Stimulated activated naive B cell treated with anti-CD40 and anti-IgM and Interleukin-4, amounts not matched to agents 10 μg/mL and 1 μg/mL and 100 μg/mL, for 72 hours (primary cell): ENCODE measurements at places on chromosomes 7 and 10.
A peak's percentile ranks its signal among the peaks of the same experiment; 100 is the strongest.

DNA sequence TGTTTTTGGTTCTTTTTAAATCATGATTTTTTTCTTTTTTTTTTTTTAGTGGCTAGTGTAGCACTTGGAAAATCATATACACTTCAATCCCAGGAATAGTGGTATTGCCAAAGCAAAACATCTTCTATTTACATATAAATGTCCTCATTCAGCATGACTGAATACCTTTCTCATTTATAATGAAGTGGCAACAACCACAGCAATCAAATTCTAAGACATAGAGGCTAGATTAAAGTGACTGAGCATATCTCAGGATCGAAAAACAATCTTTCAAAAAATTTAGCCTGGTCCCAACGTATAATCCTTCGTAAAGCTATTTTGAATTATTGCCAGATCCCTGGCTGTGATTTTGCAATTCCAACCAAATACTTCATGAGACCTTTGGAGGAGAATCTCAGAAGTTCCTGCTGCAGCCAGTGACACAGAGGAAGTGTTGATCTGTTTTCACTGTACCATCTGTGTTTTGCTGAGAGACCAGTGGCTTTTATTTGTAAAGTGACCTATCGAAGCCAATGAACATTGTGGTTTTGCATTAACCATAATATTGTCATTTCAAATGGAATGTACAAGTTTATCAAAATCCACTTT is 29.8 kb upstream of the SP8 start:
- no peaks in the 10 kb centered on the region for H3K27me3 ChIP-seq
- no peak overlapping the region for H3K27ac ChIP-seq
- no peak overlapping the region for H3K4me3 ChIP-seq
- DNase-seq: no peak
- H3K36me3 ChIP-seq: no peaks in the 10 kb centered on the region

DNA sequence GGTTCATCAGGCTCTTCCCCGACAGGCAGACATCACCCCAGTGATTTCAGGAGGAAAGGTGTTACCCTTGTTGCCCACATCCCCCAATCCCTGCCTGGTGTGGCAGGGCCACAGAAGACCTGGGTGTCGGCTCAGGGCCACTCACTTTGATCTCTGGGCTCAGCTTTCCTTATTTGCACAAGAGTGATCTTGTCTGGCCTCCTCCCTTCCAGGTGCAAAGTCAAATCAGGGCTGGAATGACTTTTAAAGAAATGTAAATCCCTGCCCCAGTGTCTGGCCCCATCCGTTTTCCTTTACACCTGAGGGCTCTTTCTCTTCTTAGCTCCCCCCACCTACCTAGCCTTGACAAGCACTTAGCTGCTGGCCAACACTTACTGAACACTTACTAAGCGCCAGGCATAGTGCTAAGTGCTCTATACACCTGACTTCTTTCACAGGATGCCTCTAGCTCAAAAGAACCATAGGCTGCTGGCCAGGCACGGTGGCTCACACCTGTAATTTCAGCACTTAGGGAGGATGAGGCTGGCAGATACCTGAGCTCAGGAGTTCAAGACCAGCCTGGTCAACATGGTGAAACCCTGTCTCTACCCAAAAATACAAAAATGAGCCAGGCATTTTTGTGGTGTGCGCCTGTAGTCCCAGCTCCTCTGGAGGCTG is 979 bp upstream of the NODAL start:
- H3K27ac ChIP-seq: no peak overlapping the region
- no peaks in the 10 kb centered on the region for H3K36me3 ChIP-seq
- no peak for DNase-seq
- H3K4me3 ChIP-seq: no peak overlapping the region
- H3K27me3 ChIP-seq: peaks cover 36% of the 10 kb centered on the region

DNA sequence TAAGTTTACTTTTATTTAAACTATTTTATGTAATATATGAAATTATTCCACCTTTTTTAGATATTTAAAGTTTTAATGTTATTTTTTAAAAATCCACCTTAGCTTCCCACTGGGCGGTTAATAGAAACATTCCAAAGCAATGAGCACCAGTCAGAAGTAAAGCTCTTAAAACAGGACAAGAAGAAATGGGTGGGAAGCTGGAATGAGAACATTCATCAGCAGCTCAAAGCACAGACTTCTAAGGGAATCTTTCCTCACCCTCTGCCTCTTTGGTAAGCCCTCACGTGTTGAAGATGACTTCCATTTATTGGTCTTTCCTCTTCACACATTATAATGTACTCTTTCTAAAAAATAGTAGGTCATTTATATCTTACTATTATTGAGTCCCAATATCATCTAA is 3.1 kb downstream of the AGMO start:
- no peaks in the 10 kb centered on the region for H3K36me3 ChIP-seq
- H3K27ac ChIP-seq: no peak overlapping the region
- DNase-seq: no peak
- no peaks in the 10 kb centered on the region for H3K27me3 ChIP-seq
- H3K4me3 ChIP-seq: no peak overlapping the region

DNA sequence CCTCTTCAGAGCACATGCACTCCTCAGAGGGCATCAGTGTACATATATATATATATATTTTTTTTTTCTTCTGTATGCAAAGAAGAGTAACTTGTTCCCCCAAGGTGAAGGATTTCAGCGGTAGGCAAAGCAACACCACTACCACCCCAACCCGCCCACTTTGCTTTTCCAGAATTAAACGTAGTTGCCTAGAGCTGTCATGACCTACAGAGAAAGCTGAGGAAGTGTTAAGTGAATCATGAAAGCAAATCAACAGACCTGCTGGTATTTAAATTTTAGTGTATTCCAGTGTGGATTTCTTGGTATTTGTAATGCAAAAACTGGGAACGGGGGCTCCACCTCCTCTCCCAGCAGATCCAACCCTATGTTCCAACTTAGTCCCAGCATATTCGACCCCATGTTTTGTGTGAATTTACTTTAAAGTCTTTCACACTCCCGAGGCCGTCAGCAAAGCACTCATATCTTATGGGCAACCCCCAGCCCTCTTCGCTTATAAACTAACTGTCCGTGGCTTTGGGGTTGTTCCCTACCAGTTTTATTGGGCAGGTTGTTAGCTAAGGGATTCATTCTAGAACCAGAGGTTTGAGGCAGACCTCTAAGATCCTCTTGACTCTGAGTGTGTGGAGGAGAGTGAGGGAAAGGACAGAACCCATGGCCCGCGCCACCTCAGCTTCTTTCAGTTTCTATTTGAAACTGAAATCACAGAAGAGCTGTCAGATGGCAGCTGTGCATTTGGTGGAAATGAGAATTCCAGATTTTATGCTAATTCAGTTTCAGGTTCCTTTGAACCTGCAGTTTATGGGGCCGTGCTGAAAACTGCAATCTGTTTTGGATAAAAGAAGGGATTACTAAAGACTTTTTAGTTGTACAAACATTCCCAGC is 450.2 kb upstream of the GALNT17 start:
- no peak overlapping the region for H3K4me3 ChIP-seq
- H3K27me3 ChIP-seq: no peaks in the 10 kb centered on the region
- H3K36me3 ChIP-seq: peaks cover 2% of the 10 kb centered on the region
- H3K4me1 ChIP-seq: no peaks in the 10 kb centered on the region
- no peak overlapping the region for H3K27ac ChIP-seq

DNA sequence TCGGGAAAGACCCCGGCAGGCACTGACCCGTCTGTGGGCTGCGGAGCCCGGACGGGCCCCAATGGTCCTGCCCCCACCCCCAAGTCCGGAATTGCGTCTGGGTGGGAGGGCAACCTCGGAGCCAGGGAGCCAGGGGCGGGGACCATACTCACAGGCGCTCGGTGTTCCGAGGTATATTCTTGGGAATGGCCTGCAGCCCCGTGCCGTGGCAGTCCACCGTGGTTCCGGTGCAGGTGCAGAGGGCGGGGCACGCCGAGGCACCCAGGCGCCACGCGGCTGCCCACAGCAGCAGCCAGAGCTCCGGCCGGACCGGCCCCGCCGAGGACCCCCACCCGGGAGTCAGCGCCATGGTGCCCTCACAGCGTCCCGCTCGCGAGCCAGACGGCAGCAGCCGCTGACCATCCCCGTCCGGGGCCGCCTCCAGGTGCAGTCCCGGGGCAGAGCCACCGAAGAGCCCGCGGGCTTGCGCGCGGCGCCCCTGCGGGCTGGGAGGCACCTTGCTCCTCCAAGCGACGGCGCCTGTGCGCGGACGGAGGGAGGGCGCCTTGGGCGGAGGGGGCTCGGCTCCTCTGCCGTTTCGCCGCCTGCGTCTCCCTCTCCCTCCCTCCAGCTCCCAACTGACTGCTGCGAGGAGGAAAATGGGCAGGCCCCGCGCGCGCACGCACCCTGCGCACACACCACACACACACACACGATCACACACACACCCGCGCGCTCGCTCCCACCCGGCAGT is at the start of gene SLIT1:
SLIT1 (minus strand) TSS at position 634 of the 733 bp plus-strand sequence; CDS start at position 349, 285 bp downstream.
- peak within 1 kb of the TSS; percentile 71 for H3K4me3 ChIP-seq
- H3K36me3 ChIP-seq: no peaks in the 10 kb centered on the region
- peaks cover 71% of the 10 kb centered on the region for H3K27me3 ChIP-seq
- H3K4me1 ChIP-seq: peaks cover 16% of the 10 kb centered on the region
- no peak for DNase-seq
- peak within 1 kb of the TSS; percentile 75 for H3K27ac ChIP-seq

DNA sequence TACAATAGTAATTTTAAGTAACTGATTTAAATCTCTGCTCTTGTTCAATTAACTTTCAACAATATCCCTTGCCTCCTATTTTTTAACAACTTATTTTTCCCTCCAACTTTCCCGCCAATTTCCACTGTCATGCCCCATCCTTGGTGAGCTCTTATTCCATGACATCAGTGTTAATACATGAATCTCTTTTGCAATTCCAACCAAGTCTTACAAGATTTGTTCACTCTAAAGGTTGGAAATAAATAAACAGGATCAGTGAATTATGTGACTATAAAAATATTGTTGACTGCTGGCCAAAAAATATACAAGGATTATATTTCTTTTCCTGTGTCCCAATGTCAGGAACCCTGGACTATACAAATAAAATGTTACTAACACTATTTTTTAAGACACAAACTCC is 21.0 kb upstream of the AGMO start:
- H3K36me3 ChIP-seq: no peaks in the 10 kb centered on the region
- H3K4me1 ChIP-seq: no peaks in the 10 kb centered on the region
- no peak overlapping the region for H3K27ac ChIP-seq
- H3K4me3 ChIP-seq: no peak overlapping the region
- H3K27me3 ChIP-seq: no peaks in the 10 kb centered on the region

GRCh38 chr7:130849604-130850003 is 115.6 kb upstream of the KLF14 start:
- peaks cover 5% of the 10 kb centered on the region for H3K4me1 ChIP-seq
- peaks cover 19% of the 10 kb centered on the region for H3K36me3 ChIP-seq
- H3K4me3 ChIP-seq: no peak overlapping the region
- no peaks in the 10 kb centered on the region for H3K27me3 ChIP-seq
- H3K27ac ChIP-seq: no peak overlapping the region

GRCh38 chr7:116400522-116400921 is 99.0 kb upstream of the CAV2 start:
- no peak overlapping the region for H3K27ac ChIP-seq
- H3K4me3 ChIP-seq: no peak overlapping the region
- no peak for DNase-seq
- H3K27me3 ChIP-seq: peaks cover 12% of the 10 kb centered on the region

- no peak for DNase-seq
- peaks cover 6% of the 10 kb centered on the region for H3K36me3 ChIP-seq
- no peaks in the 10 kb centered on the region for H3K4me1 ChIP-seq
- no peak overlapping the region for H3K4me3 ChIP-seq
- H3K27ac ChIP-seq: no peak overlapping the region
Measured at GRCh38 chr7:137834552-137834951, 12.2 kb downstream of the DGKI start.

DNA sequence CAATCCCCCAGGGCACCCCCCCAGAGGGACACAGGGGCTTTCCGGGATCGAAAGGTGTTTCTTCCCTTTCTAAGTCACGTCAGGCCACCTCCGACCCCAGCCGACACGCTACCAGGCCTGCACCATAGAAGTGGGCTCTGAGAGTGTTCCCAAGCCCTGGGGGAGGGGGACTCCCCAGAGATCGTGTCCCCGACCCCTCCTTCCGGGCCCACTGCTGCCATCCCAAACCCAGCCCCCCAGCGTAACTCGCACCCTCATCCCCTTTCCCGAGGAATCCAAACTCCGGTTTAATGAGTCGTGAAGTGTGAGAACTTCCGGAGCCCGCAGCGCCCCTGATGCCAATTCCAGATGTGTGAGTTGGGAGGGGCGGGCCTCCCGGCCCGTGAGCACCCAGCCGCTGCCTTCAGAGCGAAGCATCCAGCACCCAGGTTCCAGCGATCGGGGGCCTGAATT is 11.3 kb downstream of the UNCX start:
- no peak for DNase-seq
- H3K27me3 ChIP-seq: peaks cover 56% of the 10 kb centered on the region
- H3K4me3 ChIP-seq: no peak overlapping the region
- peaks cover 16% of the 10 kb centered on the region for H3K4me1 ChIP-seq
- peak overlapping the region; percentile 59 for H3K27ac ChIP-seq

- no peak for DNase-seq
- no peak overlapping the region for H3K4me3 ChIP-seq
- H3K4me1 ChIP-seq: no peaks in the 10 kb centered on the region
Measured at GRCh38 chr10:13978533-13979115, 352.1 kb downstream of the FRMD4A start.

DNA sequence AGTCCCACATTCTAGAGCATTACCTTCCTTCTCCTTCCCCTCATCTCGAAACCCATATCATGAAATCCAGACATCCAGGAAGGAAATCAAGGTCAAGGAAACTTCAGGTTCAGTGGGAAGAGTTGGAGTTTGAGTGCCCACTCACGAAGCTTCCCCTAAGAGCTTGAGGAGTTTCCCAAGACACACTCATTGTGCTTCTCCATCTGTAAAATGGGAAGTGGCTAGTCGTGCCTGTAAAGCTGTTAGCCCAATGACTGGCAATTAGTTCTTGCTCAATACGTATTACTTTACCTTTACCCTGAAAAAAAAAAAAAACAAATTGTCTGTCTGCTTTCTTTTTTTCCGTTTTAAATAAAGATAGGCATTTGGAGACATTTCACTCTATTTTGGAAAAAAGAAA is 42.3 kb downstream of the GPAM start:
- H3K36me3 ChIP-seq: peaks cover 5% of the 10 kb centered on the region
- no peak for DNase-seq
- no peaks in the 10 kb centered on the region for H3K4me1 ChIP-seq
- H3K4me3 ChIP-seq: no peak overlapping the region
- H3K27ac ChIP-seq: no peak overlapping the region
- H3K27me3 ChIP-seq: peaks cover 12% of the 10 kb centered on the region

GRCh38 chr7:140754506-140754905 is 58.0 kb downstream of the NDUFB2 start:
- H3K27me3 ChIP-seq: no peaks in the 10 kb centered on the region
- no peak overlapping the region for H3K27ac ChIP-seq
- DNase-seq: no peak
- peaks cover 17% of the 10 kb centered on the region for H3K36me3 ChIP-seq
- H3K4me1 ChIP-seq: no peaks in the 10 kb centered on the region
